Suprapubic skin (tissue), 4 donors: ENCODE measurements at places on chromosomes 6 and 20. TPM values are rescaled to one million over a fixed set of nuclear protein-coding genes. Genes with fewer than 3 reads are reported as not detected.

DNA sequence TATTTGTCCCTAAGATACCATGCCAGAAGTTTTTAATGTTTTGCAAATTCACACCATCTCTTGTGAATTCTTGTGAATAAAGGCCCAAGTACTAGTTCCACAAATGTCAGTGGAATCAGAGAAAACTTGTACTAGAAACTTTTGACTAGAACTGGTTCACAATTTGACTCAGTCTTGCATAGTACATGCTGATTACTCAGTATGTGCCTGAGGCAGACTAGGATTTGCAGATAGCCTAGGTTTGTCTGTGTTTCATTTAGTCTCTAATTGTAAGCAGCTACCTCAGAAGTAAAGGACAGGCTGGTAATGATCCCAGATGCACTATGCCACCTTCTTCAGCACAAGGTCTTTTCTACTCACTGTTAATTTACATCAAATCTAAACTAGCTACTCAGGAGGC is 34.2 kb upstream of the GSTA4 start:
- H3K27ac ChIP-seq: no peak overlapping the region
- H3K4me3 ChIP-seq: no peak overlapping the region
- no peak for DNase-seq
- no peaks in the 10 kb centered on the region for H3K27me3 ChIP-seq
- H3K4me1 ChIP-seq: no peaks in the 10 kb centered on the region

DNA sequence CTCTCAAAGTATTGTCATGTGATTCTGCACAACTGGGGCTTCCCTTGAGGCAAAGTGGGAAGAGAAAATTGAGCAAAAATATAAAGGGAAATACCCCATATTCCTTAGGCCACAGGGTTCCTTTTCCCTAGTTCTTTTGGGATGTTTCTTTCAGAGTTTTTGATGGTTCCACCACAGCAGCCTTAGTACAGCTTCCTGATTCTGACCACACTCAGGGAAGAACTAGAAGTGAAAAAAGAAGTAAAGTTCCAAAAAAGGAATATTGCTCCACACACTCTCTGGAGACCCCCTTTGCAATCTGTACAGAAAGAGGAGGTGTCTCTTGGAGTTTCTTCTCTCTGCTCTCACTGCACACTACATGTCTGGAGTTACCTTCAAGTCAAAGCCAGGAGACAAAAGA is 27.9 kb upstream of the HLA-DQA2 start:
- H3K27ac ChIP-seq: no peak overlapping the region
- no peaks in the 10 kb centered on the region for H3K4me1 ChIP-seq
- H3K27me3 ChIP-seq: no peaks in the 10 kb centered on the region
- H3K36me3 ChIP-seq: no peaks in the 10 kb centered on the region
- DNase-seq: no peak

DNA sequence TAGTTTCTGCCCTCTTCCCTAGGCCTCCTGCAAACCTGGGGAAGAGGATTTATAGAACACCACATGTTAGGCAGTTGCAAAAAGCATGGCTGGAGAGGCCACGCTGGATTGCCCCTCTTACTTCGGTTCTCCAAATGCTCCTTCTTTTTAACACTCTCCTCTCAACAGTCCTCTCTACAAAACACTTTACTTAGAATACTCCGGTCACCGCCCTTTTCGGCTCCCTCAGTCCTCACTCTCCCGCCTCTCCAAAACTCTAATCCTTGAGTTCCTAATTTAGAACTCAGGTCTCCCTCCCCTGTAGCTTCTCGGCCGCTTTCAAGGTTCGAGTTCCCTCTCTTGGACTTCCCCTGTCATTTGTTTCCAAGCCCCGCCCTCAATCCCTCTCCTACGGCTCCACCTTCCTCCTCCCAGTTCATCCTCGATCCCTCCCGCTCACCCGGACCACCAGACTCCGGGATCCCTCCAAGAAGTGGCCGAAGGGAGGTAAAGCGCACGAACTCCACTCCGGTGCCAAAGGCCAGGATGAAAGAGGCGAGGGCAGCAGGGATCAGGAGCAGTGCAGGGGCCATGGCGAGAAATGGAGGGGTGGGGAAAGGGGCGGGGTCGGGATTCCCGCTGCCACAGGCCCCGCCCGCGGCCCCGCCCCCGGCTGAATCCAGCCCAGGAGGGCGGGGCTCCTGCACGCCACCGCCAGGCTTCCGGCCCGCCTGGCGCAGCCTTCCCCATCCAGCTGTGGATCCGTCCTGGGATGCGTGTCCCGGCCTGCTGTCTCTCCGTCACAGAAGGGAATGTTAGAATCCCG is at the start of gene NRM:
TSS of gene NRM (minus strand) at position 582 of the 805 bp plus-strand sequence. CDS start at position 572, 10 bp downstream.
- H3K4me1 ChIP-seq: peaks cover 44% of the 10 kb centered on the region
- H3K27ac ChIP-seq: peak within 1 kb of the TSS; percentile 98
- H3K27me3 ChIP-seq: no peaks in the 10 kb centered on the region
- H3K36me3 ChIP-seq: no peaks in the 10 kb centered on the region

PNLDC1 gene
- total RNA-seq: 1.1 TPM

RBPJL gene
- total RNA-seq: not detected

DNA sequence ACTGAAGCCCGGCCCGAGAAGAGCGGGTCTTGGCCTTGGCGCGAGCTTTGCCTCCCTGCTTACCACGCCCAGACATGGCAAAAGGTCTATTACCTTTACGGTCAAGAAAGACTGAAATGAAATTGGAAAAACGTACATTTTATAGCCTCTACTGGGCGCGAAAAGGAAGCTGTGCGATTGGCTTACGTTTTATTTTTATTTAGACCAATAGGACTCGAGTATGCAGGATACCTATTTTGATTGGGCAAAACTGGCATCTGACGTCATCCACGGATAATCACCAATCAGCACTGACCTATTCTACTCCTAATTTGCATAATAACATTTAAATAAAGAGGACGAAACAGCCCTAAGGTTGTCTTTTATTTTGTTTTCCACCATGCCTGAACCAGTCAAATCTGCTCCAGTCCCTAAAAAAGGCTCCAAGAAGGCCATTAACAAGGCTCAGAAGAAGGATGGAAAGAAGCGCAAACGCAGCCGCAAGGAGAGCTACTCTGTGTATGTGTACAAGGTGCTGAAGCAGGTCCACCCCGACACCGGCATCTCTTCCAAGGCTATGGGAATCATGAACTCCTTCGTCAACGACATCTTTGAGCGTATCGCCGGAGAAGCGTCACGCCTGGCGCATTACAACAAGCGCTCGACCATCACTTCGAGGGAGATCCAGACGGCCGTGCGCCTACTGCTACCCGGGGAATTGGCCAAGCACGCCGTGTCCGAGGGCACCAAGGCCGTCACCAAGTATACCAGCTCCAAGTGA is 97.4 kb downstream of the OR2B2 start:
- no peak for DNase-seq
- H3K27me3 ChIP-seq: peaks cover 21% of the 10 kb centered on the region
- no peaks in the 10 kb centered on the region for H3K36me3 ChIP-seq

USP49 gene
- 3.2 TPM for total RNA-seq

DNA sequence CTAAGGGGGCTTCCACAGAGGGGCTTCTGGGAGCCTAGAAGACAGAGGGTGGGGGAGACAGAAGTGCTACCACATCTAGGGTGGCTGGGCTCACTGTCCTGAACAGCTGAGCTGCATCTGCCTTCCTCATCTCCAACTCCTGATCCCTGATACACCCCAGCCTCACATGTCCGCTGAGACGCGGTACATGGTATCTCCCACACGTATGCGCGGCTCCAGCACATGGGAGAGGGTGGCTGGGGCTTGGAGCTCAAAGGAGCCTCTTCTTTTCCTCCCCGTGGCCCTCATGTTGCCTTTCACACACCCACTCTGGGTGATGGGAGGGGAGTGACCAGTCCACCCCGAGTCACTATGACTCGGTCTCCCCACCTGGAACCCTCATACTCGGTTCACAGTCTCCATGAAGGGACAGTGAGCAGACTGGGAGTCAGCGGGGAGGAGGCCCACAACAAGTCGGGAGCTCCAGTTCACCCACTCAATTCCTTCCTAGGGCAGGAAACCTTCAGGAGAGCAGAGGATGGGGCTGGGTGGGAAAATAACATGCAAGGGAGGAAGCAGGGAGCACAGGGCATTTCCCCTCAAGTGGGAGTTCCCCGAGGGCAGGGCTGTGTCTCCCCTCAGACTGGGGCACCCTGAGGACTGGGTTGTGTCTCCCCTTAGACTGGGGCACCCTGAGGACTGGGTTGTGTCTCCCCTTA is 61.7 kb downstream of the MRPL14 start:
- no peak overlapping the region for H3K4me3 ChIP-seq
- H3K36me3 ChIP-seq: no peaks in the 10 kb centered on the region
- no peak overlapping the region for H3K27ac ChIP-seq
- no peaks in the 10 kb centered on the region for H3K27me3 ChIP-seq

OPRM1 gene
- total RNA-seq: not detected

- DNase-seq: no peak
Observed at GRCh38 chr6:138821519-138821918, 25.6 kb downstream of the ECT2L start.

DNA sequence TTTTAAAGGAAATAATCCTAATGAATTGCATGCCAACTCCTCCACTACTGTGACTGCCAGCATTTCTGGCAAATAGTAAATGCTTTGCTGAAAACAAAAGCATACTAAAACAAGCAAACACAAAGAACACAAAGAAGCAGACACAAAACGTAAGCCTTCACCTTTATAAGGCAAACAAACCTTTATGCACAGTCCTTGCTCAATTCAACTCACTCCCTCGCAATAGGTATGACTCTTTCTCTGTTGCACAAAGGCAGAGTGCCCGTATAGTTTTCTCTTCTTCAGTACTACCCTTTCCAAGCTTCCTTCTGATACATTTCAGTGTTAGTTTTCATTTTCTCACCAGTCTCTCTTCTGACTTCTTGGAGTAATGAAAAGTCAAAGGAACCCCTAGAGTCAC is 63.9 kb downstream of the PDE10A start:
- H3K4me1 ChIP-seq: no peaks in the 10 kb centered on the region
- no peak for DNase-seq
- H3K27ac ChIP-seq: no peak overlapping the region
- no peaks in the 10 kb centered on the region for H3K36me3 ChIP-seq
- H3K27me3 ChIP-seq: no peaks in the 10 kb centered on the region

- H3K27me3 ChIP-seq: no peaks in the 10 kb centered on the region
- no peak for DNase-seq
- no peak overlapping the region for H3K4me3 ChIP-seq
Observed at GRCh38 chr6:163095401-163095800, 319.1 kb upstream of the QKI start.

DNA sequence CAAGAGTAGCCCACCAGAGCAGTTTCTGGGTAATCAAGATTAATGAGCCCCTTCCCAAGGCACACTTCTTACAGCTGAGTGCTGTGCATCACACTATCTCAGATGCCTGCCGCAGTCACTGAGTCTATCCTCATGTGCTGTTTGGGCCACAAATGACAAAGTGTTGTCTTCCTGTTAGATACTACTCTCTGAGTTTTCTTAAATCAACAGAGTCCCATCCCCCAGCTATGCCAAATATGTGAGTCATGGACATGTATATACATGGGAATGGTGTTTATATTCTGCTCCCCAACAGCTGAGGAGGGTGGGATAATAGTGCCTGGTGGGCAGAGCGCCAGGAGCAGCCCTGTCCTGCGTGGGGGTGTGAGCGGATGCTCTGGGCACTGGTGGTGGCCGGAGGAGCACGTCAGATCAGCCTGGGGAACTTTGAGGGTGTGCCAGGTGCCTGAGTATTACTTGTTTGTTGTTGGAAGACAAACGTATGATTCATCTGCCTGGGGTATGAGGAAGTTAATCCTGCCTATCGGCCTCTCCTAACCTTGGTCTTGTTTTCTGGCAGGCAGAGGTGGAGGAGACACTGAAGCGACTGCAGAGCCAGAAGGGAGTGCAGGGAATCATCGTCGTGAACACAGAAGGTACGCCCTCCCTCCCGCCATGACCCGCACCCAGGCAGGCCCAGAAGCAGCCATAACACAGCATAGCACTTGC is 9.6 kb downstream of the DYNLRB1 start:
- peak; percentile 94 for DNase-seq
- no peak overlapping the region for H3K4me3 ChIP-seq
- peaks cover 38% of the 10 kb centered on the region for H3K36me3 ChIP-seq

HLA-DRA gene
- total RNA-seq: 244 TPM

DNA sequence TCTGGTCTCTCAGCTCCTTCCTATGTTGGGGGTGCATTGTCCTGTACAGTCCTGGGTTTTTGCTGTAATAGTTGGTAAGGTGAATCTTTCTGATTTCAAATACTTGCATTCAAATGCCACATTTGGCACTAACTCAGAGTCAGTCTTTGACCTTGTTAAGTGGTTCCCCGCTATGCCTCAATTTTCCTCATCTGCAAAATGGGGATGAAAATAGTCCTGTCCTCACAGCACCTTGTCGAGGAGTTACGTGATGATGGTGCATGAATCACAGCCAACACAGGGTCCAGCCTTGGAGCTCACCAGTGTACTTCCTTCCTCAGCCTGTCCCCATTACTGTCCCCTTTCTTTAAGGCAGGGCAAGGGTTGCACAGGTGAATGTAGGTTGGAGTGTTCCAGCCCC is 1.1 kb downstream of the WFDC5 start:
- no peak overlapping the region for H3K4me3 ChIP-seq
- H3K4me1 ChIP-seq: peaks cover 16% of the 10 kb centered on the region
- peak overlapping the region; percentile 61 for H3K27ac ChIP-seq
- no peaks in the 10 kb centered on the region for H3K36me3 ChIP-seq
- H3K27me3 ChIP-seq: no peaks in the 10 kb centered on the region
- no peak for DNase-seq

DNA sequence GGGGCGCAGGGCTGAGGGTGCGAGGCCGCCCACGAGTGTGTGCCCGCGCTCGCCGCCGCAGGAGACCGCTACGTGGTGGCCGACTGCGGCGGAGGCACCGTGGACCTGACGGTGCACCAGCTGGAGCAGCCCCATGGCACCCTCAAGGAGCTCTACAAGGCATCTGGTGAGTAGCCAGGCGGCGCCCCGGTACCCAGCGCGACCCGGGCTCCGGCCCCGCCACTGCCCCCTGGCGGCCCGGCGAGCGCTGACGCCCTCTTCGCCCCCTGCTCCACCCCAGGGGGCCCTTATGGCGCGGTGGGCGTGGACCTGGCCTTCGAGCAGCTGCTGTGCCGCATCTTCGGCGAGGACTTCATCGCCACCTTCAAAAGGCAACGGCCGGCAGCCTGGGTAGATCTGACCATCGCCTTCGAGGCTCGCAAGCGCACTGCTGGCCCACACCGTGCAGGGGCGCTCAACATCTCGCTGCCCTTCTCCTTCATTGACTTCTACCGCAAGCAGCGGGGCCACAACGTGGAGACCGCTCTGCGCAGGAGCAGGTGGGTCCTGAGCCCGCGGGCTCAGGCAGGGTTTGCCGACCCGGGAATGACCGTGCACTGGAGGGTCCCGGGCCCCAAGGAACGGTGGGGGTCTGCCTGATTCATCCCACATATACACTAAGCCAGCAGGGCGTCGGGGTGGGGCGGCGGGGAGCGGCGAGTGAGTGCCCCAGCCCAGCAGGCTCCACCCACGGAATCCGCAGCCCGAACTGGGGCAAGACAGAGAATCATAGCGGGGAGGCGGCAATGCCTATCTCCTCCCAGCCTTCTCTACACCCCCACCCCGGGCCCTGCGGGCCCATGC is 17.4 kb downstream of the HSPA12B start:
- H3K27me3 ChIP-seq: peaks cover 3% of the 10 kb centered on the region
- H3K4me1 ChIP-seq: peaks cover 31% of the 10 kb centered on the region
- H3K27ac ChIP-seq: no peak overlapping the region
- H3K36me3 ChIP-seq: peaks cover 24% of the 10 kb centered on the region
- DNase-seq: no peak

GRCh38 chr20:39878320-39878719 is 810.7 kb downstream of the MAFB start:
- H3K27me3 ChIP-seq: no peaks in the 10 kb centered on the region
- no peak overlapping the region for H3K4me3 ChIP-seq
- peaks cover 50% of the 10 kb centered on the region for H3K4me1 ChIP-seq
